Lung (tissue), 17 donors: ENCODE measurements at places on chromosomes 6 and 20. TPM values are rescaled to one million over a fixed set of nuclear protein-coding genes. Genes with fewer than 3 reads are reported as not detected.

DNA sequence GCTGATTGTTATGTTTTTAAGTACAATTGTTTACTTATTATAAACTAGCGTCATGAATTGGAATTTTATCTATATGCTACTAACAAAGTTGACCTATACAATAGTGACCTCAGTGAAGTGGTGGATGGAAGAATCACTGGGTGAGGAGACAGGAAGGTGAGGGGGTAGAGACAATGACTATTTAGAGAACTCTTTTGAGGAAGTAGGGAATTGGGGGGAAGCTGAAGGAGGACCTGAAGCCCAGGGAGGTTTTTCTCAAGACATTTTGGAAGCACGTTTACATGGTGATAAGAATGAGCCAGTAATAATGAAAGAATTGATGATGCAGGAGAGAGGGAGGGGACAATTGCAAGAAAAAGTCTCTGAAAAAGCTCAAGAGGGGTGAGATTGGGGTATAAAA is 96.4 kb downstream of the RPS12 start:
- no peak for DNase-seq

BPIFA3 gene
- total RNA-seq = not detected

GRCh38 chr6:53250176-53251032 is 98.3 kb downstream of the ELOVL5 start:
- DNase-seq = no peak

DNA sequence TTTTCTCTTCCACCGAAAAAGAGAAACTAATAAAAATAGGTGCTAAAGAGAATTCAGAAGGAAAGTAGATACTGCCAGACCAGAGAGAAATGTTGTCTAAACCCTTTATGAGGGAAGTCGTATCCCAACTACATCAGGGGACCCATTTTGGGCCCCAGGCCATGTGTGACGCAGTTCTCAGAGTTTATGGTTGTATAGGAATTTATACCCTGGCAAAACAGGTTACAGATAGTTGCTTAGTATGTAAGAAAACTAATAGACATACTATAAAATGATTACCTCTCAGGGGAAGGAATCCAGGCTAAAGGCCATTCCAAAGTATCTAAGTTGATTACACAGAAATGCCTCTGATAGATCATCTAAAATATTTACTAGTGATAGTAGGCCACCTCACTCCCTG is 28.6 kb upstream of the SLC52A3 start:
- DNase-seq = no peak

TDRD6 gene
- total RNA-seq = 1.8 TPM

FOXQ1 gene
- total RNA-seq = 2.0 TPM

DNA sequence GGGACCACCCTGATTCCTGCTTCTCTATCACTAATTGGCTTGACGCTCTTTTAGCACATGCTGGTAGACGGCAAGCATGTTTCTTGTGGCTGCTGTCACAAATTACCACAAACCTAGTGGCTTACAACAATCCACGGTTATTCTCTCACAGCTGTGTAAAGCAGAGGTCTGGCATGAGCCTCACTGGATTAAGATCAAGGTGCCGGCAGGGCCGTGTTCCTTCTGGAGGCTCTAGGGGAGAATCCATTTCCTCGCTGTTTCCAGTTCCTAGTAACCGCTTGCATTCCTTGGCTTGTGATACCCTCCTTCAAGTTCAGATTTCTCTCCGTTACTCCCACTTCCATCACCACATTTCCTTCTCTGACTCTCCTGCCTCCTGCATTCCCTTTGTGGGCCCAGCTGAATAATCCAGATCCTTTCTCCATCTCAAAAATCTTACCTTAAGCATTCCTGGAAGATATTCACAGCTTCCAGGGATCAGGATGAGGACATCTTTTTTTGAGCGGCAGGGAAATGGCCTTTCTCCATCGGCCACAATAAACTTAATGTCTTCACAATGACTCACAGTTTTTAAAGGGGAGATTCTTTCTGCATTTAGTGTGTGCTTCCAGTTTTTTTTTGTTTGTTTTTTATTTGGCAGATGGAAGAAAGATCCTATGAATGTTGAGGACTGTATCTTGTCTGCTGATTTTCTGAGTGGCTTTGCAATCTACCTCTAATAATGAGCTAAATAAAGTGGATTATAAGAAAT is 39.9 kb downstream of the BMP6 start:
- no peak for DNase-seq

STK38 gene
- total RNA-seq = 36.1 TPM

GRCh38 chr20:5913166-5913565 is 37.2 kb downstream of the TRMT6 start:
- DNase-seq = no peak

DNA sequence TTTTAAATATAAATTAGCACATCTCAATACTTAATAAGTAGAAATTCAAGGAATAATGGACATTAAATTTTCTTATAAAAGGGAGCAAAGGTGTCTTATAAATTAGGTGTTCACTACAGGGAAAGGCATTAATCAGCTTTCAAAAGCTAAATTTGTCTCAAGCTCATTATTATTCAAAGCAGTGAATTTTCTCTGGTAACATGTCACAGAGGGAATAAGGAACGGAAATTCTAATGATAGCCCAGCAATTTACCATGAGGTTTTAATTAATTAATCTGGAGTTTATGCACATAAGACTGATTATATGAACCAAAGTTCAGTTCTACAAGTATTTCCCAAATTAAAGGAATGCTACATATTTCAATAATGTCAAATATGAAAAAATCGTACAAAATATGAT is 15.4 kb upstream of the GJE1 start:
- DNase-seq = no peak

GRCh38 chr6:30211899-30212298 is 1.3 kb downstream of the TRIM26 start:
- peak; percentile 8 for DNase-seq

DNA sequence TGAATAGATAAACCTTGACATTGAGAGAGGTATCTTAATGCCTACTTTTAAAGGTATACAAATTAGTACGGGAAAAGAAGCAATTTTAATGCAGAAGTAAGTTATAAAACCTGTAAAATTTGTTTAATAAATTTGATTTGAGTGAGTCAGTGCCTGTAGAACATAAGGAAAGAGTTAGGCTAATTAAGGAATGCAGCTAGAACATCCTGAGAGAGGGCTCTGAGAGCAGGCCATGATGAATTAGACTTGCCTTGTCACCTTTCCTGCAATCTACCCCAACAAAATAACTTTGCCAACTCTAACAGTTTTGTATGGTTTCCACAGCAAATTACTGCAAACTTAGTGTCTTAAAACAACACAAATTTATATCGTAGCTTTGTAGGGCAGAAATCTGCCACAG is 700.8 kb downstream of the RFPL4B start:
- no peak for DNase-seq
